ENCODE measurements at places on chromosomes 5 and 9.

DNA sequence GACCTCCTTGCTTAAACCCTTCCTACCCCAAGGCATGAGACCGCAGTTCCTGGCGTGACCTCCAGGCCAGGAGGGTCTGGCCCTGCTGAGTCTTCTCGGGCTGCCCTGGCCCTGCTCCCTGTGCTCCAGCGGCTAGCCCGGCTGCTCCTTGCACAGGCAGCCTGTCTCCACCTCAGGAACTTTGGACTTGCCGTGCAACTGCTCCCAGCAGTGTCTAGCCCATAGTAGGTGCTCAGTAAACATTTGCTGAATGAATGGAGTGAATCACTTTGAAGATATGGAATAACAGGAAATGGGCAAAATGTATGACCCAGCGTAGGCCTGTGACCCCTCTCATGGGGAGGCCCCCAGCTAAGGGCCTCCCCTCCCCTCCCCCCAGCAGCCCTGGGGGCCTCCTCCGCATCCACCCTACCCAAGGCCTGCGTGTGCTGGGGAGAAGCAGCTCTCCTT, 127.1 kb downstream of the ZNF354C start:
- no peak for DNase-seq

- no peak for DNase-seq
Measured at GRCh38 chr9:94720846-94721549, 5.5 kb upstream of the AOPEP start.

GRCh38 chr9:3879315-3879714, 353.5 kb upstream of the RFX3 start:
- DNase-seq, result no peak

DNA sequence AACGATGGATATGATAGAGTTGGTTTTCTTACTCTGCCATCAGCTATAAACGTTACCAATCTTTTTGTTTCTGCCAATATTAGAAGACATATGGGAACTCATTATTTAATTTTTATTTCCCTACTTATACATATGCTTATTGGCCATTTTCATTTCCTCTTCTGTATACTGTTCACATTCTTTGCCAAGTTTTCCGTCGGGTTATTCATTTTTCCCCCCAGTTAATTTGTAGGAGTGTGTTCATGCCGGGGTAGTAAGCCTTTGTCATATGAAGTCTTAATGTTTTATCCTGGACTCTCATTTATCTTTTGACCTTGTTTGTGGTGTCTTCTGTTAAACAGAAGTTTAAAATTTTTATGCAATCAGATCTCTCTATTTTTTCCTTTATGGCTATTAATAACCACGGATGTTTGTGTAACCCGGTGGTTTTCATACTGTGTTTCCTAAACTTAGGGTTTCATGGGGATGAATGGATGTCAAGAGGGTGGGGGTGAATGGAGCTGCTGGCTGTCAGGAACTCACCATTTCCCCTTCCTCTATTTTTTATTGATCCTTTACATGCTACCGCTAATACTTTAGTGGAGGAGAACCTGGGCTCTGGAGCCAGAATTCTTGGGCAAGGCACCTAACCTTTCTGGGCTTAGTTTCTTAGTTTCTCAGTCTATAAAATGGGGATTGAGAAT, 42.5 kb upstream of the PPARGC1B start:
- DNase-seq, result no peak

DNA sequence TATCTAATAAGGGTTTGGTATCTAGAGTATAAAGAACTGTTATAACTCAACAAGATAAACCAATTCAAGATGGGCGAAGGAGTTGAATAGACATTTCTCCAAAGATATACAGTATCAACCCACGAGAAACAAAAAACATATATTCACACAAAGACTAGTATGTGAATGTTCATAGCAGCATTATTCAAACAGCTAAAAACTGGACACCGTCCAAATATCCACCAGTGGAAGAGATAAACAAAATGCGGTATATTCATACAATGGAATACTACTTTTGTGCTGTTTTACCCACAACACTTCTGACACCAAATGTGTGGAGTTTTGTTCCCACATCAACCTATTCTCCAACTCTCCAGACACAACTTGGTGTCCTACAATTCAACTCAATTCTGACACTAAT, 33.1 kb downstream of the EGR1 start:
- DNase-seq, result no peak

- DNase-seq, result no peak
Measured at GRCh38 chr9:84371737-84372136, 31.2 kb upstream of the SLC28A3 start.

- DNase-seq, result no peak
Measured at GRCh38 chr5:169161022-169161680, 139.8 kb downstream of the SLIT3 start.

GRCh38 chr9:87683751-87684626, 41.9 kb upstream of the CTSL start:
- DNase-seq, result no peak

DNA sequence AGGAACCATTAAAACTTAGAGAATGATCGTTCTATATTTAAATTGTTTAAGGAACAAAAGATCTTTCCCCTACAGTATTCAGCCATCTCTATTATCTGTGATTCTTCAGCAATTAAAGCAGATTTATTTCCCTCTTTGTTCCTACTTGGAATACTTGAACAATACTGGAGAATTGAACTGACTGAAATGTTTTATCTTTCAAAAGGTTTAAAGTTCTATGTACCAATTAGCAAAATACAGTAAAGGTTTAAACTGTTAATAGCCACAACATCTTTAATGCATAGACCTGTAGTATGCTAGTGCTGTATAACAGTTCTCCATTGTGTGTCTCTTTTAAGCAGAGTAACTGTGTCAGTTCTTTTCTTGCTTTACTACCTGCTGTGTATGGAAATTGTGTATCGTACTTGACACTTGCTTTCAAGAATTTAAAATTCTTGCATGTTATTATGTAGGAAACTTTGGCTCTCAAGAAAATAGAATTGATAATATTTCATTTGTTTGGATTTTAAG, 54.0 kb downstream of the NDUFS4 start:
- no peak for DNase-seq

DNA sequence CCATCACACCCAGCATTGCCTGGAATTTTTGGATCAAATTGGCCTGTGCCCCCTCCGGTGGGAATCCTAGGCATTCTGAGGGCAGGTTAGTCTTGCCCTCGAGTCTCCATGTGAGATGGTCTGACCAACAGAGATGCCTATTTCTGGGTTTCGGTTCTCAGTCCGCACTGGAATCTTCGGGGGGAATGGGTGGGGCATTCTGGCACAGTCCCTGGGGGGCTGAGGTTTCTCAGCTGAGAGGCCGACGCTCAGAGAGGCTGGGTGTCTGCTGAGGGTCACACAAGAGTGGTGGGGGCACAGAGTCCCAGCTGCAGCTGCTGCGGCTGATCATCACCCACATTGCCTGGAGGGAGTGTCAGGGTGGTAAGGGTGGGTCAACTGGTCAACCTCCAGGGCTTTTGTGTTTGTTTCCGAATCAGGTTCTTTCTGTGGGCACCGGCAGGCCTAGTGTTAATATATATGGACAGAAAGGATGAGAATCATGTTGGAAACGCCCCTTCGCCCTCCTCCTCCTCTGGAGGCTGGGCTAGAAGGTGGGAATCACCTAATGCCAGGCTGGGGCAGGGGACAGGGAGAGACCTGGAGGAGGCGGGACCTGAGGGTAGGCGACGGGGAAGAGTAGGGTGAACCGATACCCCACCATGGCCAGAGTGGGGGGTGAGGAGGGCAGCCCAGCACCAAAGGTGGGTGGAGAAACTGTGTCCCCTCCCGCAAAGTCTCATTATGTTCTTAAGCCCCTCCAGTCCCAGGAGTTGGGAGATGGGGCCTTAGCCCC, 149.5 kb upstream of the PHYKPL start:
- no peak for DNase-seq

- DNase-seq, result no peak
Measured at GRCh38 chr9:88691811-88692210, 156.8 kb downstream of the NXNL2 start.

GRCh38 chr5:157342822-157343402, 77.0 kb downstream of the CYFIP2 start:
- DNase-seq, result peak; percentile 36

- DNase-seq, result no peak
Measured at GRCh38 chr5:134420343-134420742, 8.7 kb upstream of the CDKN2AIPNL start.

- DNase-seq, result no peak
Measured at GRCh38 chr5:98775246-98776065, 2.0 kb downstream of the RGMB start.

GRCh38 chr5:543351-543750, 19.1 kb upstream of the SLC9A3 start:
- DNase-seq, result no peak

DNA sequence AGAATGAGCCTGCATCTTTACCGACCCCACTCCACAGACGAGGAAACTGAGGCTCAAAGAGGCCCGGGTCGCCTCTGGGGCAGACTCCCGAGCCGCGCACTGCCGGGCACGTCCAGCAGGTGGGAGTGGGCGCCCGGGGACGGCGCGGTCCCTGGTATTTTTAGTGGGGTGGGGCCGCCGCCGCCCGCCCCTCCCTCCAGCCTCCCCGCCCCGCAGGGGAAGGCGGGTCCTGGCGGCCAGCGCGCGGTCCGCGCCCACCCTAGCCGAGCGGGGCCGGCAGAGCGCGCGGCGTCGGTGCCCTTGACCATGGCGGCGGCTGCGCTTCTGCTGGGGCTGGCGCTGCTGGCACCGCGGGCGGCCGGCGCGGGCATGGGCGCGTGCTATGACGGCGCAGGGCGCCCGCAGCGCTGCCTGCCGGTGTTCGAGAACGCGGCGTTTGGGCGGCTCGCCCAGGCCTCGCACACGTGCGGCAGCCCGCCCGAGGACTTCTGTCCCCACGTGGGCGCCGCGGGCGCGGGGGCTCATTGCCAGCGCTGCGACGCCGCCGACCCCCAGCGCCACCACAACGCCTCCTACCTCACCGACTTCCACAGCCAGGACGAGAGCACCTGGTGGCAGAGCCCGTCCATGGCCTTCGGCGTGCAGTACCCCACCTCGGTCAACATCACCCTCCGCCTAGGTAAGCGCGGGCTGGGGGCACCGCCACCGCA, at the start of gene LAMC3:
TSS of gene LAMC3 (plus strand) at position 266 of the 710 bp plus-strand sequence. CDS start at position 307, 41 bp downstream.
- peak; percentile 67 for DNase-seq

GRCh38 chr5:141870228-141870627, 8.0 kb downstream of the PCDH1 start:
- DNase-seq, result no peak

DNA sequence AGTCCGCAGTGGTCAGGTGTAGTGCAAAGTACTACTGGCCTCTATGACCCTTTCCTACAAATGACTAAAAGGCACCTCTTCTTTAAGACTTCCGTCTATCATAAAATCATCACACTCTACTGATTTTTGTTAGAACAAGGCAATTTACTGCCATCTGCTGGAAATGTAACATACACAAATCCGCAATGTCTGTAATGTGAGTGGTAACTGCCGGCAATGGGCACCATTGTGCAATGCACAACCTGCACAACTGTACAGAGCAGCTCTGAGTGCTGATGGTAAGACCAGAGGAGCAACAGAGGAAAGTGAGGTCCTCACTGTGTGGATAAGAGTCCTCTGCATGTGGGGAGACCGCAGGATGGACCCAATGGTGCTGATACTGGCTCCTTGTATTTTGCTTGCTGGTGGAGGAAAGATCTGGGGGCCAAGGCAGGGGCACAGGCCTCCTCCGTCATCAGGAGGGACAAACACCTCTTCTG, 103.7 kb downstream of the ATPSCKMT start:
- DNase-seq, result peak; percentile 17

DNA sequence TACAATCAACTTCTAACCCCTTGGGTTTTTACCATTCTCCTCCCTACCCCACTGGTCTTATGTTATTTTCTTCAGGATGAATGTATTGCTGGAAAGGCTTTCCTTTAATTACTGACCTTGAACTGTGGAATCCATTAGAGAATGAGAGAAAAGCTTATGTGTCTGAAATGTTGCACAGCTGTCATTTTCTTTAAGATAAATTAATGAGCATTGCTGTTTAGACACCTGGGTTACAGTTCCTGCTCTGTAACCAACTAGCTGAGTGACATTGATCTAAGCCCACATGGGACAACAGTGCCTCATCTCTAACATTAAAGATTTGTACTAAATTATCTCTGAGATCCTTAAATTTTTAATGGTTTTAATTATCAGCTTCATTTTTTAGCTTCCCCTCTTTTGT, 507.0 kb downstream of the TAF11L14 start:
- no peak for DNase-seq

DNA sequence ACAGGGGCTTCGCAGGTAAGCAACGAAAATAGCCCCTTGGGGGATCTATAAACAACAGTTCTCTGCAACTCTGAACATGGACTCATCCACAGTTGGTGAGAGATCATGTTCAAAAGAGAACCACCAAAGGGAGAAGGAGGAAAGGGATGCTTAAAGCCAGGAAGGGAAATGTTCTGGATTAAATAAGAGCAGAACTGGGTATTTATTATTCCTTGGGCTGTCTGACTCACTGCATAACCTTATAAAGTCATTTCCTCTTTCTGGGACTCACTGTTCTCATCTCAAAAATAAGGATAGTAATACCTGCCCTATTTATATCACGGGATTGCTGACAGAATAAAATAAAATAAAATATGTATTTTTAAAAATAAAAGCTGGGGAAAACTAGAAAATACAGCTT, 11.2 kb upstream of the MARCHF3 start:
- DNase-seq, result no peak

- DNase-seq, result peak; percentile 59
Measured at GRCh38 chr9:135677641-135678168, 14.6 kb downstream of the LCN9 start.

DNA sequence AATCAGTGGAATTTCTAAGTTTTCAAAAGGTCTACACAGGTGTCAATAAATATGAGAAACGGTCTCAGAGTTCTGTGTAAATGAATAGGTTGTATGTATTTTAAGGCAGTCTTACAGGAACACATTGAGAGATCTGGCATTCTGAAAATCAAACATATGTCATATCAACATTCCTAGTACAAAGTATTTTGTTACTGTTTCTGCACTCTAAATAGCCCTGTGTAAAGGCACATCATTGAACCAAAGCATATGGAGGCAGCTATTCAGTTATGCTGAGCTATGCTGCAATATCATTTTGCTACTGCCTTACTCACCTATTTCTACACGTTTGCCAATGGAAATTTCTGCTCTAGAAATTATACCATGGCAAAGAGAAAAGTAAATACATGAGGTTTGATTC, 379.1 kb downstream of the KIAA0825 start:
- DNase-seq, result no peak

DNA sequence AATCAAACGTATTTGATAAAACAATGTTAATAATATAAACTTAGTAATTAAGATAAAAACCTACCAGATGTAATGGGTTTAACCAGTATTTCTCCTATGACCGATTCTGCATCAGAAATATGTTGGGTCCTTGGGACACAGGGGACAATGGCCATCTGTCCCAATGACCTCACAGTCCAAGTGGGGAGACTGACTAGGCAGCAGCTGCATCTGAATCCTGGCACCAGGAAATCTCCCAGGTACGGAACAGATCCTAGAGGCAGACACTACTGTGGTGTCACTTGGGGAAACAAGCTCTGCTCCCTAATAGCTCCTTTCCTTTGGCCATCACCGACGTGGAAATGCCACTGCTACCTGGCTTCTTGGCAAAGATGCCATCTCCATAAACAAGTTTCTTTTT, 81.8 kb upstream of the SARDH start:
- no peak for DNase-seq

GRCh38 chr9:78089111-78089510, 57.5 kb upstream of the GNAQ start:
- no peak for DNase-seq

All from RPMI8226 (cell line).